Activated CD8-positive, alpha-beta T cell treated with anti-CD3 and anti-CD28 coated beads for 36 hours (primary cell): ENCODE measurements at places on chromosomes 12 and 14. TPM values are rescaled to one million over a fixed set of nuclear protein-coding genes. Genes with fewer than 3 reads are reported as not detected.

The NRL gene
- 2.5 TPM for total RNA-seq

The KRT72 gene
- 0.32 TPM for total RNA-seq

The TCL1B gene
- not detected for total RNA-seq

The COL2A1 gene
- not detected for total RNA-seq

The CLEC1B gene
- not detected for total RNA-seq

The LRIG3 gene
- total RNA-seq, result not detected

The TESPA1 gene
- 112 TPM for total RNA-seq

The SERPINA1 gene
- 1.9 TPM for total RNA-seq

The PPP1R36 gene
- not detected for total RNA-seq

The SMIM10L1 gene
- 7.9 TPM for total RNA-seq

The TAPBPL gene
- 23.3 TPM for total RNA-seq

The AKT1 gene
- 121 TPM for total RNA-seq

The RERGL gene
- not detected for total RNA-seq

The GALNT6 gene
- total RNA-seq, result 22.3 TPM

- no peak for DNase-seq
Observed at GRCh38 chr12:101186291-101186690, 23.7 kb downstream of the SLC5A8 start.

DNA sequence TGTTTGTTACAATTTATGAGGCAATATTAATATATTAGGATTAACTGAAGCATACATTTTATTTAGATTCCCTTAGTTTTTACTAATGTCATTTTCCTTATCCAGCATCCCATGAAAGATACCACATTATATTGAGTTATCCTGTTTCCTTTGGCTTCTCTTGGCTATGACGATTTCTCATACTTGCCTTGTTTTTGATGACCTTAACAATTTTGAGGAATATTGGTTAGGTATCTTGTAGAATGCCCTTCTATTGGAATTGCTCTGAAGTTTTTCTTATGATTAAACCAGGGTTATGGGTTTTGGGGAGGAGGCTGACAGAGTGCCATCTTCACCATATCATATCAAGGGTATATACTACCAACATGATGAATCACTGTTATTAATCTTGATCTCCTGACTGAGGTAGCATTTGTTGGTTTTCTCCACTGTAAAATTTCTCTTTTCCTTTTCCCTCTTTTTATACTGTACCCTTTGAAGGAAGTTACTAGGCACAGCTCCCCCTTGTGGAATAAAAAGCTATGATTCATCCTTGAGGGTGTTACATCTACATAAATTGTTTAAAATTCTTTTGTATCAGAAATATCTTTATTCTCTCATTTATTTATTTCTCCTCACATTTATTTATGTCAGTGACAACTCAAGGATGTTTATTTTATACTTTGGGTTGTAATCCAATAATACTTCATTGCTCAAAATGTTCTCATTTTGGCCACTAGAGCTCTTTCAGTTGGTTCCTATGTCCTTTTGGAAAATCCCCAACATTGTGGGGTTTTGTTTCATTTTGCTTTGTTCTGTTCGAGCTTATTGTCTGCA is 239.0 kb downstream of the SLC16A7 start:
- DNase-seq, result peak; percentile 7

- DNase-seq, result no peak
Observed at GRCh38 chr12:42130672-42131402, 13.8 kb downstream of the GXYLT1 start.

DNA sequence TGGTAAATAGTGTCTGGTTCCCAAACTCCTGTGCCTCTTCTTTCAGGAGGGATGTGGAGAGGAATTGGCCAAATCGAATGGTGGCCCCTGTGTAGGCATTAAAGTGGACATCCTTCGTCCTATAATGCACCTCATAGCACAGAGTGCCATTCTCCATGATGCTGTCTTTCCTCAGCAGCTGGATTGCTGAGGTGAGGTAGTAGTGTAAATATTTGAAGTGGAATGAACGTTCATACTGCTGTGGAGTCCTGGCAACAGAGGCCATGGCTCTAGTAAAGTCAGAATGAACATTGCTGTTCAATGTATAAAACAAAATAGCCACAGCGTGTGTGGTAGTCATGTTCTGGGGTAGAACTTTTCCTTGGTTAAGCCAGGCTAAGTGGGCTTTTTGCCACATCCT is 2.7 kb downstream of the ART4 start:
- no peak for DNase-seq

GRCh38 chr14:87934185-87934584 is 58.8 kb downstream of the GALC start:
- DNase-seq, result no peak

GRCh38 chr12:121903202-121903601 is 14.6 kb downstream of the PSMD9 start:
- DNase-seq, result peak; percentile 20

GRCh38 chr12:38956337-38956736 is 50.9 kb upstream of the CPNE8 start:
- no peak for DNase-seq

- no peak for DNase-seq
Observed at GRCh38 chr14:105562713-105563346, 36.4 kb downstream of the TMEM121 start.

- DNase-seq, result no peak
Observed at GRCh38 chr12:90111791-90112580, 403.3 kb upstream of the ATP2B1 start.

- DNase-seq, result no peak
Observed at GRCh38 chr12:117738233-117738632, 230.6 kb downstream of the KSR2 start.

GRCh38 chr14:65304963-65305362 is 107.6 kb upstream of the FUT8 start:
- peak; percentile 43 for DNase-seq

GRCh38 chr12:10331642-10332239 is 24.1 kb downstream of the KLRD1 start:
- DNase-seq, result no peak

GRCh38 chr14:94295360-94296180 is 2.5 kb upstream of the SERPINA10 start:
- no peak for DNase-seq

- peak; percentile 45 for DNase-seq
Observed at GRCh38 chr14:29016050-29016900, 249.7 kb downstream of the FOXG1 start.

- DNase-seq, result no peak
Observed at GRCh38 chr12:5710260-5710878, 234.7 kb downstream of the ANO2 start.

GRCh38 chr14:76780360-76780759 is 19.1 kb downstream of the VASH1 start:
- no peak for DNase-seq

DNA sequence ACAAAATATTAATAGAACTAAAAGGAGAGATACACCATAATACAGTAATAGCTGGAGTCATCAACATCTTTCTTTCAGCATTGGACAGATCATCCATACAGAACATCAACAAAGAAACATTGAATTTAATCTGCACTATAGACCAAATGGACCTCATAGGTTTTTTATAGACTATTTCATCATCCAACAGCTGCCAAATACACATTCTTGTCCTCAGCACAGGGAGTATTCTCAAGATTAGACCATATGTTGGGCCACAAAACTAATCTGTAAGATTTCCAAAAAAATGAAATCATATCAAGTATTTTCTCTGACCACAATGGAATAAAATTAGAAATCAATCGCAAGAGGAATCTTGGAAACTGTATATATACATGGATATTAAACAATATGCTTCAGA is 86.9 kb downstream of the FSCB start:
- DNase-seq, result no peak

DNA sequence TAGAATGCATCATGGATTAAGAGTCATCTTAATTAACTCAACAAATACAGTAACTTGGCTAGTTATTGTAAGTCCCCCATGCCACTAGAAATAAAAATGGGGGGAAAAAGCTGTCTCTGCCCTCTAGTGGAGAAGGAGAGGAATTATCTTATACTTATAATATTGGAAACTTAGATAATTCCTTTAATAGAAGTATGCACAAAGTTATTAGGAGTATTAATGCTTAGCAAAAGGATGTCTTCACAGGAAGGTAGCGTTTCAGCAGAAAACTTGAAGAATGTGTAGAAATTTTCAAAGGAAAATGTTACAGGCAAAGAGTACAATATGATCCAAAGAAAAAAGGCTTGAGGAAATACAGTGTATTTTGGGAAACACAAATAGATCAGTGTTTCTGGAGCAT is 19.8 kb downstream of the OR5AU1 start:
- DNase-seq, result no peak

- DNase-seq, result no peak
Observed at GRCh38 chr12:129202109-129202814, 349.0 kb downstream of the GLT1D1 start.

DNA sequence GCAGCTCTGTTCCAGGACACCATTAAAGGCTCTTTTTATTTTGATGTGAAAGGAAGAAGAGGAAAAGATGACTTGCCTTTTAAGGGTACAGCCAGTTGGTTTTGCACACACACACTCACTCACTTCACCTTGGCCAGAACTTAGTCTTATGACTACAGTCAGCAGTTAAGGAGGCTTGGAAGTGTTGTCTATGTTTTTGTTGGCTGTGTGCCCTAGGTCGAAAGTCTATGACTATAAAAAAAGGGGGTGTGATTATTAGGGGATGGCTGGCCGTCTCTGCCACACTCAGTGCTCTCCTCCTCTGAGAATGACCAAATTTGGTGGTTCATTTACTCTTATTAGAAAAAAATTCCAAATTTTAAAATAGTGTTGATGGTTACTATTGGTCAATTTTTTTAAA is 139.5 kb upstream of the OTX2 start:
- DNase-seq, result no peak

DNA sequence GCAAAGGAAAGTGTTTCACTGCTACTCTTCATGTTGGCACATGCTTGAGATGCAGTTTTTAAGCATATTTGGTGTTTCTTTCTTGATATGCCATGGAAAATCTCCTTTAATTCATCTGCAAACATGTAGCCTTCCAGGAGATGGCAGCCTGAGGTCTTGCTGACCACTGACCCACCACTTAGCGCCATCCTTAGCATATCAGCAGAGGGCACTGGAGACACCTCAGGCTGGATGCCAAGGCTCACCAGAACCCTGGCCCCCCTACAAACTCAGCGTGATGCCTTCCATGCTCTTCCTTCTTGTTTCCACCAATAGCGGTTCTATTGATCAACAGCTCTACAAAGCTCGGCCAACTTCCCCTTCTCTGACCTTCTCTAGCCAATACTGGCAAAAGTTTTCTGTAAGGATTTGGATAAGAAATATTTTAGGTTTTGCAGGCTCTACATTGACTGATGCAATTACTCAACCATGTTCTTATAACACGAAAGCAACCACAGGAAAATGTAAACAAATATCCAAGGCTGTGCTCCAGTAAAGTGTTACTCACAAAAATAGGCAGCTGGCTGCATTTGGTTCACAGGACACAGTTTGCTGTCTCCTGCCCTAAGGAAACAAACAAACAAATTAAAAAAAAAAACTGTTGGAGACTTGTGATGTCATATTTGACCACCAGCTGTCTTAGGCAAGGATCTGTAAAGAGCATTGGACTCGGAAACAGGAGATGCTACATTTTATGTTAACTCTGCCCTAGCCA is 209.7 kb downstream of the SLC15A4 start:
- DNase-seq, result no peak

GRCh38 chr14:99672506-99673304 is 11.4 kb upstream of the CYP46A1 start:
- peak; percentile 15 for DNase-seq

- no peak for DNase-seq
Observed at GRCh38 chr14:26596543-26597061, 1.2 kb downstream of the NOVA1 start.

DNA sequence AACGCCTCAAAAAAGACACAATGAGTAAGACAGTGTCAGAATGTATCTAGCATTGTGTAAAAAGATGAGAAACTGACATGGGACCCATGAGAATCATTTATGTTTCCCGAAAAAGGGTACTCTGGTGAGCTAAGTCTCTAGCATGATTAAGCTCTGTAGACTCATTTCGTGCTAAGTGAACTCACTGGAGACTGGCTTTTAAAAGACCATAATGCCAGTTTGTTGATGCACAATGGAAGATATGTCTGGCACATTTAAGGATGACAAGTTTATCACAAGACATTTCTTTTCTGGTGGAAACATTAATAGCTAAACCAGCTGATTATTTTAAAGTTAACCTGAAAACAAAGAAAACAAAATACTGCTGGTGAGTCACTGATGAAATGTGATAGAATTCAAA is 233.5 kb downstream of the SLC2A13 start:
- DNase-seq, result no peak

DNA sequence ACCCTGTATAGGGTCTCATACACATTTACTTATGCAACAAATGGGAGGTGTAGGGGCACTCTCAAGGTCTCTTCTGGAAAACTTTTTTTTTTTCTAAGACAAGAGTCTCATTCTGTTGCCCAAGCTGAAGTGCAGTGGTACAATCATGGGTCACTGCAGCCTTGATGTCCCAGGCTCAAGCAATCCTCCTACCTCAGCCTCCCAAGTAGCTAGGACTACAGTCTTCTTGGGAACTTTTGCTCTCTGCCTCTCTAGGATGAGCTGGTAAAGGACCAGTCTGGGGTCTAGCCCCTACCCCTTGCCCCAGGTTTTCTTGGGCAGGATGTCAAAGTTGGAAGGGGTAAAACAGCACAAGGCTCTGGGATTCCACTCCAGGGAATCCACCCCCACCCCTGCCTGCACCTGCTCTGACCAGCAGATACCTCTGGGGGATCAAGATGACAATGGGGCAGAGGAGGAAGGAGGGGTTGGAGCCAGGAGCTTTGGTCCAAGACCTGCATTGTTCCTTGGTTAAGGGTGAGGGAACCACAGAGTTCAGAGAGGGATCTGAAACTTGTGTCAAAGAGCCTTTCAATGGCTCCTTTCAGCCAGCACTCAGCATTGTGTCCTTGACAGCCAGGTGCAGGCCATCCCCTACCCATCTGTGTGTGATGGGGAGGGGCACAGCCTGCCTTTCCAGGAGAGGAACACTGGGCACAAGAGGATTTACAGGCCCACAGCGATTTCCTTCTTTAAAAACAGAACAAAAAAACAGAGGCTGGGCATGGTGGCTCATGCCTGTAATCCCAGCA is 12.2 kb downstream of the CTDSP2 start:
- no peak for DNase-seq

DNA sequence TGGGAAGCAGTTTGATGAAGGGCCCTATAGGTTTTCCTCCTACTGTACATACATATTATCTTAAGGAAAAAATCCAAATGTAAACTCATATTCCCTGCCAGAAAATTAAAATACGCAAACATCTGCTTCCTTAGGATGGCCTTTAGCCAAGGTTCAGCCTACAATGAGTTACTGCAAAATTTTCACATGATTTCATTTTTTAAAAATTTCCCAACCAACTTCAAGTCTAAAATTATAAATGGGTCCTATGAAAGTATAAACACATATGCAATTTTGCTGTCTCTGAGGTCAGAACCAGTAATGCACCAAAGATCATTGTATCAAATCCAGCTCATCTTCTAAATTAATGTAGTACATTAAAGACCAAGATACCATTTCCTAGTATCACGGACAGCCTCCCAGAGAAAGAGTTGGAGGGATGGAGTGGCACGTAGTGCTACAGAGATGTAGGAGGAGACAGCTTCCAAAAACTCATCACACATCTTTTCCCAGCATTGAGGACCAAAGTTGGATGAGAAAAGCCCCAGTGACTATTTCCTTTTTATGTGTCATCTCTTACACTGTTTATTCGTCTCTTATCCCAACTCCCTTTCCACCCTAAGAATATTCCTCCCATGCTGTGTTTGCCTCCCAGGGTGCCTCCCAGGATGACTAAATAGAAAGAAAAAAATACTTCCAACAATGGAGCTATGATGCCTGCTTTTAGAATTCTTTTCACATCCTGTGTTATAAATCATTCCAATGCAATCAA is 92.3 kb upstream of the SLCO1C1 start:
- no peak for DNase-seq

GRCh38 chr12:130880411-130880885 is 8.6 kb downstream of the RAN start:
- peak; percentile 43 for DNase-seq
